HTR-8/SVneo (cell line): ENCODE measurements at places on chromosomes 7 and 10.

GRCh38 chr10:15448598-15448997 is 77.5 kb upstream of the FAM171A1 start:
- no peak for DNase-seq

DNA sequence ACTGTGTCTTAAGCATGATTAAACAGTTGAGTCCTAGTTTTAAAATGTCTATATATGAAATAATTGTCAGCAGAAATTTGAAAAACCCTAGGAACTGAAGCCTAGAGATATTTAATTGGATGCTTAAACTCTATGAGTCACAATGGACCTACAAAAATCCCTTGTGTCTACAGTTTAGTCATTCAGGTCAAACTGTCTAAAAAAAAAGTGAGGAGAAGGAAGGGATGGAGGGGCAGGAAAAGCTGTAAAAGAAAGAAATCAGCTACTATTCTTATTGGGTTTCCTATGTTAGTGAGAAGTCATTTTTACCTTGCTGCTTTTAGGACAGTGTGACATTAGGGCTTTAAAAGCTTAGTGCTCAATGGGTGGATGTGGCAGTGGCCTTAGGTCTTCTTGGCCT is 406.1 kb upstream of the FZD8 start:
- DNase-seq = no peak

DNA sequence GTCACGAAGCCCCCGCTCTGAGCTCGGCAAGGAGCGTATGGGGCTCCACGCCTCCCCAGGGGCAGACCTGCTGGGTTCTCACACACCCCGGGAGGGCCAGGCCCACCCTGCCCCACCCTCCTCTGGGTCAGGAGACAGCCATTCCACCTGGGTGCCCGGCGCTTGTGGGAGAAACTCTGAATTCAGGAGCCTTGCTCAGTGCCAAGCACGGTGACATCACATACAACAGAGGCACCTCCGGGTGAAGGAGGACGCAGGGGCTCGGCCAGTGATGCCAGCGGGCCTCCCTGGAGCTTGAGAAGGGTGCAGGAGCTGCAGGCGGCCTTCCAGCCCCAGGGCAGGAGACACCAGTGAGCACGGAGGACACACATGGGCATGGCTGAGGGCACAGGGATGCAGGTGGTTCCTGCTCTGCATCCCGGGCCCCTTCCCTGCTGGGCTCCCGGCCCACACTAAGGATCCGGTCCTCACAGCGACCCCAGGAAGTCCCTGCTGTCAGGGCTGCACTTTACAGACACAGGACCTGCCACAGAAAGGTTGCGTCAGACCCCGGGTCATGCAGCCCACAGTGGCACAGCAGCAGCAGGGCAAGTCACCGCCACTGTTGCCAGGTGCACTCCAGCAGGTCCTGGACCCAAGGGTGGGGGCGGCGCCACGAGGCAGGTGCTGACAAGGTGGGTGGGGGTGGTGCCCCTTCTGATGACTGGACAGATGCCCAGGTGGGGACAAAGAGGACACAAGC is 108.0 kb downstream of the MAD1L1 start:
- no peak for DNase-seq

DNA sequence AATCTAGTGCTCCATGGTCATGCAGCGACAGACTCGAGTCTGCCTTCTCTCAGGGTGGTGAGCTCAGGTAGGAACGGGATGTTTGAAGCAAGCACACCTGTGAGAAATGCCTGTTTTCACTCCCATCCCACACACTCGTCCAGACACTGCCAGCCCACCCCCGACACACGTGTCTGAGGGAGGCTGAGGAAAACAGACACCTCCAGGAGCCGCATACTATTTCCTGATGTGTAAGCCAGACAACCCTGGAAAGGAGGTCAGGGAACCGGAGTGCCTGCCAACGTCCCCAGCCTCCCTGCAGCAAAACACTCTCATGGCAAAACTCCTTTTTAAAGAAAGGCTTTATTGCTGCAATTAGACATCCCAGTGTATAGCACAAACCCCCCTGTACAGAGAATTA is 80.2 kb downstream of the ALOX5 start:
- no peak for DNase-seq

DNA sequence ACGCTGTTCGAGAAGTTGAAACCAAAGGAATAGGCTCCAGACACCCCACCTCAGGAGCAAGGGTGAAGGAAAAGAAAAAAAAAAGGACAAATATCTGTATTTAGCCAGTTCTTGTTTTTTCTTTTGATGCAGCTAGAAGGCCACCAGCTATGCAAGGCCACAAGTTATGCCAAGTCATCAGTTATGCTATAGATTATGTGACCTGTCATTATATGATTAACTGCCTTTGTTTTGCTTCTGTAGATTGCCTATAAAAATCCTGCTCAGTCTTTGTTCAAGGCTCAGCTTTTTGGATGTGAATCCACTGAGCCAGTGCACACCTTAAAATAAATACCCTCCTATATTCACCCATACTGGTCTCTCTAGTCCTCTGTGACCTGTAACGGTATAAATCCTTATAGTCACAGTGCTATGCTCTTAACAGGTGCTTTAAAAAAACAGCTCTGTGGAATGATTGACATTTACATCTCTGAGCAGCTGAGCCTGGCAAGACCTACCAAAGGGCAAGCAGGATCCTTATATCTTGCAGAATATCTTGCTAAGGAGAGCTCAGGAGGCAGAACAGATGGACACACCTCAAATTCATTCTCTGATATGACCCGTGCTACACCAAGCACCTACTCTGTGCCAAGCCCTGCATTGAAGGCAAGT is 20.4 kb downstream of the MAT1A start:
- DNase-seq = no peak
